ENCODE measurements at places on chromosomes 7 and 10.

GRCh38 chr7:113109718-113110117 lies 8.6 kb downstream of the SMIM30 start:
- no peak for DNase-seq

GRCh38 chr10:5710859-5711258 lies 26.2 kb downstream of the TASOR2 start:
- no peak for DNase-seq

- DNase-seq: no peak
Observed at GRCh38 chr10:57468894-57469432, 798.7 kb downstream of the IPMK start.

GRCh38 chr7:93823621-93824020 lies 66.9 kb downstream of the TFPI2 start:
- no peak for DNase-seq

DNA sequence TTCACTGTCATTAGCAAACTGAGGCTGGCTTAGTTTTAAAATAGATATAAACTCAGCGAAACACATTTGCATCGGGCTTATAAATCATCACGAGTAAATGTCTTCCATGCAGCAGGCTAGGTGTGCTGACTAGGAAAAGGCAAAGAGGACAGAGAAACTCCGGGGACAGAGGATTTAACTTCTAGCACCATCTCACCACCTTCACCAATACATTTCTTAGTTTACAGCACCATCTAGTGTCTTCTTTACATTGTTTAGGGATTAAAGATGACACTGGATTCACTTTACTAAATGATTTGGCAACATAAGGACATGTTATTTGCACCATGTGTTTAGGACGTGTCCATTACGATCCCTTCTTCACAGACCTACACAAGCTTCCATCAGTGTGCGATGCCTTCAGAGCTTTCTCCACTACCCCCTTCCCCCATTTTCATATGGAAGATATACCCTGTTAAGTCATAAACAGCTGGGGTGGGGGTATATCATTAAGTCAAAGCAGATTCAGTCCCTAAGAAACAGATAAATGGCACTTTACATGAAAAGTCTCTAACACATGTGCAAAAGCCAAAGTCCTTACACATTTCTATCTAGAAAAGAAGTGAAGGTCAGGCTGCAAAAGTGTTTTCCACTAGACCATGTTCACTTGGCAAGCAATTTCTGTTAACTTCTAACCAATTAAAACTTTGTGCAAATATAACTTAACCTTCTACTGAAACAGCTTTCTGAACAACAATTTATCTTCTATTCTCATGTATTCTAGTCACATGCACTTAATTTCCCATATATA lies 103.3 kb downstream of the GRB10 start:
- peak; percentile 30 for DNase-seq

DNA sequence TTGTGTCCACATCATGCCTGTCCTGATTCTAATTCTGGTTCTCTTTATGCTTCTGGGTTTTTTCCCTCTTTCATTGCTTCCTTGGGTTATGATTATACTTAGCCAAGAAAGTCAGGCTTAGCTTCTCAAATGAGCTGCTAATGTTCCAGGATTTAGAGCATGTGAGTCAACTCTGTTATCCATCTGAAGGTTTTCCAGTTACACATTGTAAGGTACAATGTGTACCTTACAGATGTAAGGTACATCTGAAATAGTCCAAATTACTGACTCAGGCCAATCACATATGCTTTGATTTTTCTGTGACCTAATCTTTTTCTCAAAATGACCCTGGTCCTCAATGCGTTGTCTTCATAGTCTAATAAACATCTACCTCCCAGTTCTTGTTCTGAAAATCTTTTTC lies 13.3 kb upstream of the MIOS start:
- no peak for DNase-seq

- DNase-seq: no peak
Observed at GRCh38 chr10:46254467-46254866, 32.3 kb upstream of the ANTXRL start.

DNA sequence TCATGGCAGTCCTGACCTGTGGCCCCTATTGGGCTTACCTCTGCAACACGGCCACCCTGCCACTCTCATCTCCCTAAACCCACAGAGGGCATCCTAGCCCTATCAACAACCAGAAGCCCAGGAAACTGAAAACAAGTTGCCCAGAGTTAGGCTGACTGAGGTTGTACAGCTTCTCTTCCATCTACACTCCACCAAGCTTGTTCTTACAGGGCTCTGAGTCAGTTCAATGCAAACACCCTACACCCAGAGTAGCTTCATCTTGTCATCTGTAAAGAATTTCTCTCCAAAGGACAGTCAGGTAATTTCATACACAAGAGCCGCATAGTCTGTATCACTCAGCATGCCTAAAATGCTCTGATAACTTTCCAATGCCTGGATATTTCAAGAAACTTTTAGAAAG lies 175.4 kb downstream of the ARID5B start:
- DNase-seq: no peak

Data from GM18507 (cell line).